Stimulated activated naive CD4-positive, alpha-beta T cell (primary cell): ENCODE measurements at places on chromosomes 5 and 9.

DNA sequence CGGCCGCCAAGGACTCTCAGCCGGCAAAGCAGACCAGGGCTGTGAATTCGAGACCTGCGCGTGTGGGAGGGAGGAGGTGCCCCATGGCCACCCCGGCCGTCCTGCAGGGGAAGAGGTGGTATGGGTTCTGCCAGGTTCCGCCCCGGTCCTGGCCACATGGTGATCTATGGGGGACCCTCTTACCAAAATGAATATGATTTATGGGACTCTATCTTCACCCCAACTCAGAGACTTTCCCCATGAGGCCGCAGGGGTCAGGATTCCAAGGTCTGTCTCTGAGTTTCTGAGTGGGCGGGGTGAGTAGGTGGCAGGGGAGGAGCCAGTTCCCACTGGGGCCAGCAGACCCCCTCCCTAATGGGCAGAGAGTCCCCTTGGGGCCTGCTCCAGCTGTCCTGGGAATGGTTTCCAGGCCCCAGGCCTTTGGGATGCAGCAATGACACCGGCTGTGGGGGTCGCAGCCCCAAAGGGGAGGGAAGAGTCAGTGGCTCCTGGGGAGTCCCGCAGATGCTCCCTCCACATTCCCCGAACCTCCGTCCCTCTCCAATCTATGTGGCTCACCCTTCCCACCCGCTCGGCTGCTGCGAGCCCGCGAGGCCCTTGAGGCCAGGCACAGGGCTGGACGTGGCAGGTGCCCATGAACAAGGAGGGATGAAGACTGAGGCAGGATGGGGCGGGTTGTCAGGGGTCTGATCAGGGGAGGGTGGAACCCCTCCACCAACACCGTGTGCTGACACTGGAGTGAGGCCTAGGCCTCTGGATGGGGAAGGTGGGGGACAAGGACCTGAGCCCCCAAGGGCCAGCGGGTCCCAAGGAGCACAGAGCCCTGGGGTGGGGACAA, 20.1 kb upstream of the NOTCH1 start:
- DNase-seq = no peak

DNA sequence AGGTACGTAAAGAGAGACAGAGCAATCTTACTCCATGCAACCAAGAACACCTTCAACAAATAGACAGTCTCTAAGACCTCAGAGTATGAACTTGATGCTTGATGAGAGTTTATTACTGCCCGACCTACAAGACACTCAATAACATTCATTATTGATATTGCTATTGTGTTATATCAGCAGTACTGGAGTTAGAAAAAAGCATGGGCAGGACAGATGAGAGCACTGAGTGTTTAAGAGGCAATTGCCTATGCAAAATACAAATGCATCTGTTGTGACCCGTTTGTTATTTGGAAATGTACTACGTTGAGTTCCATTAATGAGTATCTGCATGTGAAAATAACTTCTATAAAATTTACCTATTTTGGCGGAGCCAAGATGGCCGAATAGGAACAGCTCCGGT, 8.1 kb upstream of the MARCOL start:
- DNase-seq = no peak

DNA sequence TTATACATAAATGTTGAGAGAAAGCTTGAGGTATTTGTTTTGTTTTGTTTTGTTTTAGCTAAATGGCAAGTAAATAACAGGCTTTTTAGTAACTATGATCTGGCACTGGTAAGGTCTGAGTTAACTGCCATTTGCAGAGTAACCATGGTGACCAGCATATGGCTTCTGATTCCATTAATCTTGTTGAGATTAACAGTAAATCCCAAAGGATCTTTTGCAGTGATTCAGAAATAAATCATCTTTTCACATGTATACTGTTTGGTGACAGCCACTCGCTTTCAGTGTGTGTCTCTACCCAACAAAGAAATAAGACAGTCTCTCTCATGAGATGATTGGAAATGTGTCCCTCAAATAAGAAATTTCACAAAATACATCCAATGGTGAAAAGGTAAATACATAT, 235.6 kb downstream of the RAB3C start:
- no peak for DNase-seq

GRCh38 chr9:93962561-93963440, 7.6 kb upstream of the BARX1 start:
- peak; percentile 39 for DNase-seq

GRCh38 chr5:148394587-148395019, 10.8 kb downstream of the FBXO38 start:
- DNase-seq = no peak

DNA sequence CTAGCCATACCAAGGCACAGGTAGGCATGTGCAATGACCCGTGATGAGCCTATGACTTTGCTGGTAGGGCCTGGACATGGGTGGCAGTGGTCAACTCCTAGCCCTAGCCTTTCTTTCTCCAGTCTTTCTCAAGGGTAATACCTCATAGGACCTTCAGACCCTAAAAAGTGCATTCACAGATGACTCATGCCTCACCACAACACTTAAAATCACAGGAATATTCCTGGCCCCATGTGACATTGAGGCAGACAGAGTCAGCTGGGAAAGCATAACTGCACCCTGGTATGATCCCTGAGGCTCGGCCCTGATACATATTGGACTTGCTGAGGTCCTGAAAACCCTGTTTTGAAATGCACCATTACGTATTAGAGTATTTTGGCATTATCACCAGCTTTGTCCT, 449.5 kb downstream of the HINT1 start:
- no peak for DNase-seq
